ENCODE measurements at places on chromosomes 1 and 21.

DNA sequence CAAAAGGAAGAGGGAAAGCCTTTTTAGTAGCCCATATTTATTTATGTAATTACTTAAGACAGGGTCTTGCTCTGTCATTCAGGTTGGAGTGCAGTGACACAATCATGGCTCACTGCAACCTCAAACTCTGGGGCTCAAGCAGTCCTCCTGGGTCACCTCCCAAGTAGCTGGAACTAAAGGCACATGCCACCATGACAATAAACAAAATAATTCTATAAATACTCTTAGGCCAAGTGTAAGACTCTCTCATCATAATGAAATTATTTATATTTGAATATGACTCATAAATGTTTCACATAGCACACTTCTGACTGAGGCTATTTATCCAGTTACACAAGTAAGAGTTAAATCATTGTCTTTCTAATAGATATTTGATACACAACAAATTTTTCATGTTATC is 314.7 kb downstream of the AMY1C start:
- no peak for DNase-seq

- DNase-seq: no peak
Observed at GRCh38 chr21:33041981-33042380, 16.2 kb downstream of the OLIG2 start.

GRCh38 chr21:45887120-45887611 is 94.4 kb upstream of the COL6A1 start:
- DNase-seq: no peak

DNA sequence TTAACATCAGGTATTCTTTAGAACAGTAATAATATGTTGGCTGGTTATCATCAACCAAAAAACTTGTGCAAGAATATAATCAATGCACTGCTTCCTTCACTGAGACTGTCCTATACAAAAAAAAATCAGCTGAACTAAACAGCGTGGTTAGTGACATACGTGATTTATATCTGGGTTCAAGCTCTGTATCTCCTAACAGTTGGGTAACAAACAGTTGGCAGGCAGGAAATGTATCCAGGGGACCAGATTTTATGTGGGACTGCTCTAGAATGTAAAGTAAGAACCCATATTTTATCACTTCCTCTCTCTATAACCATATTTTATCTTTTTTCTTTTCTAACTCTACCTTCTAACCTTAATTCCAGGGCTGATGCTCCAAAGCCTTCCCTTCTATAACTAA is 8.0 kb downstream of the ACBD6 start:
- DNase-seq: no peak

GRCh38 chr1:205228093-205228521 is 361 bp downstream of the TMCC2 start:
- peak; percentile 51 for DNase-seq

GRCh38 chr1:84360316-84360715 is 38.0 kb upstream of the DNASE2B start:
- no peak for DNase-seq

DNA sequence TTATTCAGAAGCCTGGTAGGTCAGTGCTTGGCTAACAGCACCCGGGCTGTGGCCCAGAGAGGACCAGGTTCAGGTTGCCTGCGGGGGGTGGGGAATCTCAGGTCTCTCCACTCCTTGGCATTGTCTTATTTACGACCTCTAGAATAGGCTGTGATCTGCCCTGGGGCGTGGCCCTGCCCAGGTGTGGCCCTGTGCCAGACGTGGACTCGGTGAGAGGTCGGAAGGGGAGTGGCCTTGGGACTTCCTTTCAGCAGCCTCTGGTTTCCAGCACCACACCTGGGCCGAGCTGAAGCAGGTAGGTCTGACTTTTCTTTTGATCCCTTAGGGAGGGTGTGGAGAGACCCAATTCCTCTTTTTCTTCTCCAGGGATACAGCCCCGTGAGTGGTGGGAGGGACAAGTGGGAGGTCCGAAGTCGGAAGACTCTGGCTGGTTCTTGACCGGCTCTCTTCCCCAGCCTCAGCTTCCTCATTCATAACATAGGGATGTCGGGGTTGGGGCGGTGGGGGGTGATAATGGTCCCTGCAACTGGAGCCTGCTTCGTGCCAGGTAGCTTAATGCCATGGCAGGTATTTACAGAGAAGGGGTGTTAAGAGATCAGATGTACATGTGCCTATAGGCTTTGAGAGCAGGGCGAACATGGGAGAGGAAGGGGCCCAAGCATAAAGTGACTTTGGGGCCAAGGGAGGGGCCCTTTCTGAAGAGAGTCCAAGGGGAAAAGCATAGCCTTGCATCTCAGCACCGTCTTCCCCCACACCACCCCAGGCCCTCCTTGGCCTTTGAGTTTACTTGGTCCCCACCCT is 16.5 kb downstream of the ACOT11 start:
- DNase-seq: no peak

- DNase-seq: no peak
Observed at GRCh38 chr1:906600-907420, 16.9 kb upstream of the SAMD11 start.

DNA sequence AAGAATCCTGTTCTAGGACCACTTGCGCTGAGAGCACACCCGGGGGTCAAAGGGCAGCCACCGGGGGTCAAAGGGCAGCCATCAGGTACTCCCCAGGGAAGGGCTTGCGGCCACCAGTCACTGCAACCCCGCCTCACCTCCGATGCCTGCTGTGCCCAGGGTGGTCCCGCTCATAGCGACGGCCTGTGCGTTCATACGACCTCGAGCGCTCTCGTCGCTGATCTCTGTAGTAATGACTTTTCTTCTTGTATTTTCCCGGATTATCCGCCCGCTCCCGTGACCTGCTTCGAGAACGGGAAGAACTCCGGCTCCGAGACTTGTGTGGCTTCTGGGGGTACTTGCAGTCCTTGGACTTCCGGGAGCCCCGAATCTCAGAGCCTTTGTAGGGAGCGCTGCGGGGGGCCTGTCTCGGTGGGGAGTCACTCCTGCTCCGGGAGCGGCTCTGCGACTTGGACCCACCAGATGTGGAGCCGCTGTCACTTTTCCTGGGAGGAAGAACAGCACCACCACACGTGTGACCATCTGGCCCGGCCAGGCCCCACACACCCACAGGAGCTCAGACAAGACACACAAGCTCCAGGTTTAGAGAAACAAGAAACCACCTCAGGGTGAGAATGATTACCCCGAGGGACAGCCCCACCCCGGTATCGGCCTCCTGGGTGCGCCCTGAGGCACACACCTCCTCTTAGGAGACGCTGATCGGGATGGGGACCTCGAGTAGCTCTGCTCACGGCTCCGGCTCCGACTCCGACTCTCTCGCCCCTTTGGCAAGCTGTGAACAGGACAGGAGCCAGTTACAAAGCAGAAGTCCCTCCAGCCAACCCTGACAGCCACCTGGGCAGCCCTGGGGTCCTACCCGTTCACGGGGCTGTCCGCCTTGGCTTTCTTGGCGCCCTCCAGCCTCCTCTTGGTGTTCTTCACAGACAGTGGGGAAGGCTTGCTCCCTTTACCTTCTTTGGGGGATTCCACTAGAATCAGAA is 11.7 kb downstream of the CCNL2 start:
- no peak for DNase-seq

GRCh38 chr1:12208764-12209494 is 20.9 kb upstream of the VPS13D start:
- DNase-seq: peak; percentile 68

GRCh38 chr1:93519199-93519829 is 71.4 kb downstream of the FNBP1L start:
- DNase-seq: no peak

DNA sequence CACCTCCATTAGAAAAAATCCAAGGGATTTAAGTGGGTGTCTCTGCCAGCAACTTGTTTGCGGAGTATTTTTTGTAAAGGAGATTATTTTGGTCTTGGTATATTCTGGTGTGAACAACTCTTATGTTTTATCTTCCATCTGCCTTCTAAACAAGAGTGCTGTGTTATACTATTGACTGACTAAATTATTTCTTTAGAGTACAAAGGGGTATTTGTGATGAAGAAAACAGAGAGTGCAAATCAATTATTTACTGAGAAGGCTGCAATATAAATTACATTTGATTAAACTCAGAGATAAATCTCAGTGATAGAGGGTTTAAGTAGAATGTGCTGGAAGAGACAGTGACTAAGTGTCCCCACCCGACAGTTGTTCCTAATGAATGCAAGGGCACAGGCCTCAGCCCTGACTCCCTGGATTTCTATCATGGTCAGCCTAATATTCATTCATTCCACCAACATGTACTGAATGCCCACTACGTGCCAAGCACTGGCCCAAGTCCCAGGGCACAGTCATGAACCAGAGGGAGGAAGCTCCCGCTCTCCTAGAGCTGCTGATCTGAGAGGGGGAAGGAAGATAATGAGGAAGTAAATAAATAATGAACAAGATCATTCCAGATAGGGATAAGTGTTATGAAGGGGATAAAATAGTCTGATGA is 196.9 kb upstream of the C8B start:
- no peak for DNase-seq

DNA sequence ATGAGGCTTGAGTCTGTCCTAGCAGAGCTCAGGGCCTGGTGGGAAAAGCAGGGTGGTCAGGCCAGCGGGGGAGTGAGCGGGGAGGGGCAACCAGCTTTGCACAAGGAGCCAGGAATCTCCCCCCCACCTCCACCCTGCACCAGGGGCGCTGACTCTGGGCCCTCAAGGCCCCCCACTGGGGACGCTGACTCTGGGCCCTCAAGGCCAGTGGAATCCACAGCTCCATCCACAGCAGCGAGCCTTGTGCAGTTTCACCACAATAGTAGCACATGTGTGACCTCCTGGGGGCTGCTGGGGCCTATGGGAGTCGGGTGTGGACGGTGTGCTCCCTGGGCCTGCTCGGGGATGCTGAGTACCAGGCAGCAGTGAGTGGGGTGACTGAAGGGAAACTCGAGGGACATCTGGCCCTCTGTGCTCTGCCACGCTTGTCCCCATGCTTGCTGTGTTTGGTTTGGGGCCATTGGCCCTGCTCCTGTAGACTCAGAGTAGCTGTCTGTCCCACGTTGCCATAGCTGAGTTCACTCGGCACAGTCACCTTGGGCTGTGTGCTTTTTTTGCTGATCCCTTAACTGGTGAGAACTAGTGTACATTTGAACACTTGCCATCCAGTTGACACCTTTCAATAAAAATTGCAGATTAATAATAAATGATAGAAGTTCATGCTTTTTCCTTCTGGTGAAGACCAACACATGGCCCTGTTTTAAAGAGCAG is 89.2 kb downstream of the ADARB1 start:
- no peak for DNase-seq

- DNase-seq: no peak
Observed at GRCh38 chr1:39450956-39451606, 40.4 kb upstream of the BMP8A start.

DNA sequence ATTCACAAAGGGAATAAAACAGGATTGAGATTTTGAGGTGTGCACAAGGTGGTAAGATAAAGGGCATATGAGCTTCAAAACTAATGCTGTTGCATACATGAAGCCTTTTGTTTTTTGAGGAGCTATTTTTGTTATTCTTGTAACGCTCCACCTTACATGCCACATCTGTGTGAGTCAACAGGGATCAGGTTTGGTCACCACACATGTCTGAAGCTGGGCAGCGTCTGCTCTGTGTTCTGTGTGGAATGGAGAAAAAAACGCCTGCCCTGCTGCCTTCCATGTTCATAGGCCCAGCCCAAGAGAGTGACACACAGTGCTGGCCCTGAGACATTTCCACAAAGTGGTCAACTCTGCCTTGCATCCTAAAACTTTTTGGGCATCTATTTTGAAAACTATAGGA is 67.7 kb downstream of the MPZL1 start:
- DNase-seq: no peak

- no peak for DNase-seq
Observed at GRCh38 chr21:46158666-46159300, 3.4 kb upstream of the FTCD start.

DNA sequence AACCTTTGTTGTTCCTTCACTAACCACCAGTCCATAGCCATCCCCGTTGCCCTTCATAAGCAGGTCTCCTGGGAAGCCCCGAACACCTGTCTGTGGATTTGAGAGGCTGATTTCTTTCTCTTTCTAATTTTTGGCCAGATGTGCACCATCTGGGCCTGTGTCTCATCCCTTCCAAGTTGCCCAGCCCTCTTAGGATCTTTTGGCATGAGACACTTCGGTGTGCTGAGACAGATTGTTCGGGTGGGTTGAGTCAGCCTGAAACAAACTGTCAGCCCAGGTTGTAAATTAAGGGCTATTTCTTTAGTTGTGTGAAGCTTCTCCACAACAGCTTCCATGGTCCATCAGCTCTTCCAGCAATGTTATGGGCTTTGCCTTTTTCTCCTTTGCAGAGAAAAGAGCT is 1.4 kb upstream of the DNAJC11 start:
- no peak for DNase-seq

- no peak for DNase-seq
Observed at GRCh38 chr1:151802372-151802771, 2.8 kb downstream of the LINGO4 start.

DNA sequence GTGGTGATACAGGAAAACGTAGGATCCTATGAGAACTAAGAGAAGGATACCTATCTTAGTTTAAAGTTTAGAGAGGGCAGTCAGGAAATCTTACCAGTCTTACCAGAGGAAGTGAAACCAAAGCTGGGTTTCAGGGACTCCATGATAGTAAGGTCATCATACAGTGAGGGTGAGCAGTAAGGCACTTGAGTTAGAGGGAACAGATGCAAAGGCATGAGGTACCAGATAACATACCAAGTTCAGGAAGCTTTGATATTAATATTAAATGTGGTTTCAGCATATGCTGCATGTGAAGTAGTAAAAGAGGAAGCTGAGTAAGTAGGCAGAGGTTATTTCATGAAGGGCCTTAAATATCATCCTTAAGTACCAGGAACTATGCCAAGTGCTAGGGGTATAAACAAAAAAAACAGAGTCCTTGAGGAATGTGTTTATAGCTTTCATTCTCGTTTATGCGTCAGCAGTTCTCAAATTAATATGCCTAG is 16.9 kb downstream of the ATG4C start:
- no peak for DNase-seq

DNA sequence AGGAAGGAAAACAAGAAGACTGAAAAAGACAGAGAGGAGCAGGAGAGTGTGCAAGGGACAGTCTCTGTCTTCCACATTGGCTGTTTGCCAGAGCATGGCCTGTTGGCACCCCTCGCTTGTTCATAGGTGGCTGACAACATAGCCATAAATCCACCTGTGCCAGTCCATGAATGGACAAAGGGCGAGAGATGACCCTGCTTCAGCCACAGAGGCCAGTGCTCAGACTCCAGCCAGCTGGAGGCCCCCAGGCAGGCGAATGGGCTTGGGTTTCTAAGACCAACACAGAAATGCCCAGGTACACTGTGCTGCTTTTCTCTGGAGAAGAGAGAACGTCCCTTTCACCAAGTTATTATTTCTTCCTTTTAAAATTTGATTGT is 60.6 kb downstream of the RIPK4 start:
- DNase-seq: no peak

- no peak for DNase-seq
Observed at GRCh38 chr1:47794081-47794480, 203.1 kb downstream of the TRABD2B start.

GRCh38 chr21:42839271-42840231 is 39.8 kb downstream of the WDR4 start:
- no peak for DNase-seq

GRCh38 chr1:116253566-116254382 is 119.3 kb upstream of the ATP1A1 start:
- DNase-seq: no peak
